ENCODE measurements at places on chromosomes 3 and 15. TPM values are rescaled to one million over a fixed set of nuclear protein-coding genes. Genes with fewer than 3 reads are reported as not detected.

Gene SYNM
- 5.4 TPM for total RNA-seq

Gene CCDC54
- total RNA-seq, result not detected

Gene GOLGA8O
- total RNA-seq, result not detected

Gene PAK6
- total RNA-seq, result under 0.01 TPM

Gene GPR62
- under 0.01 TPM for total RNA-seq

Gene PLCH1
- total RNA-seq, result 0.17 TPM

Gene CYP1A2
- not detected for total RNA-seq

Gene PLSCR4
- 20.3 TPM for total RNA-seq

Gene SLC9A9
- 59.9 TPM for total RNA-seq

Gene SLC6A20
- under 0.01 TPM for total RNA-seq

Gene MRPS11
- 40.4 TPM for total RNA-seq

Gene HYAL1
- total RNA-seq, result 6.1 TPM

Gene TRPC1
- total RNA-seq, result 49.5 TPM

Gene TRIM71
- not detected for total RNA-seq

Gene DUOXA2
- not detected for total RNA-seq

Gene SLC15A2
- 0.50 TPM for total RNA-seq

Gene SACM1L
- 42.6 TPM for total RNA-seq

Gene HDC
- total RNA-seq, result not detected

Gene PLS1
- total RNA-seq, result 0.33 TPM

Gene ZMYND10
- 1.5 TPM for total RNA-seq

All from smooth muscle cell of trachea (primary cell).